Naive B cell (primary cell): ENCODE measurements at places on chromosomes 7 and 10. TPM values are rescaled to one million over a fixed set of nuclear protein-coding genes. Genes with fewer than 3 reads are reported as not detected.

GRCh38 chr7:87474533-87475358 is 734 bp downstream of the ABCB4 start:
- peak; percentile 87 for DNase-seq

DNA sequence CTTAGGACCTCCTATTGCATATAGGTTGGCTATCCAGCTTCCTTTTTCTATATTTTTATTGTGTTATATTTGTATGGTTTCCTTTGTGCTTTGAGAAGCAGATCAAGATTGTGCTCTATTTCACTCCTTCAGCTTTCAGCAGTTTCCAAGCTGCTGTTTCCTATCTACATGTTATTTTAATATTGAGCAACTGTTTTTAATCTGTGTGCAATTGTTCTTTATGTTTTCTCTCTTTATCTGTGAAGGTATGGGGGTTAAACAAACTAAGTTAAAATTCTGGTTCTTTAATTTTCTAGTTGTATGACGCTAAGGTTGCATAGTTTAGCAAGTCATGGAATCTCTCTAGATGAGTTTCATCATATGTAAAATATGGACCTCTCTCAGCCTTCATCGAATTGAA is 251.0 kb downstream of the GPR158 start:
- DNase-seq: no peak

- DNase-seq: no peak
Measured at GRCh38 chr10:71804077-71804476, 30.8 kb upstream of the VSIR start.

DNA sequence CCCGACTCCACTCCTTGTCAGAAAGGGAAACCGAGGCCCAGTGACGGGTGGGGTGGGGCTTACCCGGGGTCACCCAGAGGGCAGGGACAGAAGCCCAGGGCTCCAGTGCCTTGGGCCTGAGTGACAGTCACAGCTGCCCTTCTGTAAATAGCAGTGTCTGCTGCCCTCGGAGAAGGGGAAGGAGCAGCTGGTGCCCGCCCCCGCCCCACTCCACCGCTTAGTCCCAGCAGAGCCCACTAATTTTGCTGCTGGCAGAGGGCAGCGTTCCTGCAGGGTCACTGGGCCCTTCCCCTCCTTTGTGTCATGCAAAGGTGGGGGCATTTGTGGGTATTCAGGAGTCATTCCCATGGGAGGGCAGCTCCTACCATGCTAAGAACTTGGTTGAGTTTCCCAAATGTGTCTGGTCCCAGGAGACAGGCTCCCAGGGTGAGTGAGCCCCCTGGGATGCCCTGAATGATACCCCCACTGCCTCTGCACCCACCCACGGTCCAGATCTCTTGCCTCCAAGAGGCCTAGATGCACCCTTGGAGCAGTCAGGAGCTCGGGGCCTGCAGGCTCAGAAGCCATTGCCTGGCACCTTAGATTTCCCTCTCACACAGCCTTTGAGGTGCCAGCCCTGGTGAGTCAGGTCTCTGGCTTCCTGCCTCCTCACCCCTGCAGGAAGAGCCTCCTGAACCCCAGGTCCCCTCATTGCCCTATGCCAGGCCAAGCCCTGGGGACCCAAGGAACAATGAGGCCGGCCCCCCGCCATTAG is 17.2 kb downstream of the SH2B2 start:
- no peak for DNase-seq

Gene EGR2
- 1.7 TPM for polyA plus RNA-seq
